Activated T-cell treated with anti-CD3 and anti-CD28 coated beads for 4 hours (primary cell): ENCODE measurements at places on chromosomes 4 and X.

- no peak for DNase-seq
Observed at GRCh38 chr4:120749445-120750151, 172.9 kb downstream of the PRDM5 start.

DNA sequence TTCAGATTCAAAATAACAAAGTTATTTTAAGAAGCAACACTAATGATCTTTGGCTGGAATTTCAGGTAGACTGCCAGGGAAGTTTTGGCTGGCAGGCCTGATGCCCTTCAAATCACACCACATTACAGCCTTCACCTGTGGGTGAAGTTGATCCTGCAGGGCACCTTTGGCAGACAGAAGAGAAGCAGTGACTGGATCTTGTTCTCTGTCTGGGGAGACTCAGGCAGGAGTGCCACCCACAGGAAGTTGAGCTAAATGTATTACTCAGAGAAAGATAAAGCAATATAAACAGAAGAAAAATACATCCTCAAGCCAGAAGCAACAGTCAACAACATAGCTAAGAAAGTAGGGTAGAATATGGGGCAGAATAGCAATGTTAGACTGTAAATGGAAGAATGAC lies 12.8 kb upstream of the CFAP299 start:
- DNase-seq, result no peak

DNA sequence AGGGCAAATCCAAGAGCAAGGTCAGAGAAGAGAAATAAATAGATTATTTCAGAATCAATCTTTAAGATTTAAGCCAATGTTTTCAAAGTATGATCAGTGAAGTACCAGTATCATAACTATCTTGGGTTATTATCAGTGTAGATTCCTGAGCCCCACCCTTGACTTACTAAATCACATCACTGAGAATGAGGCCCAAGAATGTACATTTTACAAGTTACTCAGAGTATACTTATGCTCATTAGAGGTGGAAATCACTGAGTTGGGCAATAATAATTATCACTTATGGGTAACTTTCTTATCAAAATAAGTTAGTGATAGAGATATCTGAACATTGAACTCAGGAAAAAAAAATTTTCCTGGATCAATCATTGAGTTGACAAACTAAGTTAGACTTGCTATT lies 121.6 kb upstream of the NOCT start:
- DNase-seq, result no peak

GRCh38 chr4:94408549-94409374 lies 43.0 kb upstream of the PDLIM5 start:
- no peak for DNase-seq

DNA sequence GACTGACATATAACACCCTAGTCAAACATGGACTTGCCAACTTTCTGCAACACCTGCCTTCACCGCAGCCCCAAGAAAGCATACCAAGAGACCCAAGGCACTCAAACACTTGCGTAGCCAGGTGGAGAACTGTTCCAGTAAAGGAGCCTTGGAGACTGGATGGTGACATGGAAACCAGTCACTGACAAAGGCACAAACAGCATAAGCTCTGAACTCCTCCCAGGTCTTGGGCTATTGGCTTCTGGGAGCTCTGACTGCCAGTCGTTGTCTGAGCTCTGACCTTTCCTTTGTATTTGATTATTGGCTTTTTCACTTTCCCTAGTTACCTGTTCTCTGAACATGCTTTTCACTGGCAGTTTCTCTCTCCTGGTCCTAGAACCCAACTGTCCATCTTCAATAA lies 38.3 kb downstream of the ARAP2 start:
- DNase-seq, result no peak

DNA sequence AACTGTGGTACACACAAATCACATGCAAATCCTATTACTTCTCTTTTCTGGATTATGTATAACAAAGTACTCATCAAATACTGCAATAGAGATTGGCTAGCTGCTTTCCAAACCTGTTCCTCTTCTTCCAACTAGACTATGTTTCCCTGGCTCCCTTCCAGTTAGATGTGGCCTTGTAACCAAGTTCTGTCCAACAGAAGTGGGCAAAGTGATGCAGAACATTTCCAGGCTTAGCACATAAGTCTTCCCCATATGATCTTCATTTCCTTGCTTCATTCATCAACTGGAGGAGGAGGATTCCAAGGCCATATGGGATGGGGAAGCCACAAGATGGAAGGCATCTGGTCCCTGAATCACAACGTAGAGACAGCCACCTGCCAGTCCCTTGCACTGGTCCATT lies 8.0 kb downstream of the SLC9A7 start:
- no peak for DNase-seq

- no peak for DNase-seq
Observed at GRCh38 chr4:152246659-152247058, 289.2 kb downstream of the FBXW7 start.

DNA sequence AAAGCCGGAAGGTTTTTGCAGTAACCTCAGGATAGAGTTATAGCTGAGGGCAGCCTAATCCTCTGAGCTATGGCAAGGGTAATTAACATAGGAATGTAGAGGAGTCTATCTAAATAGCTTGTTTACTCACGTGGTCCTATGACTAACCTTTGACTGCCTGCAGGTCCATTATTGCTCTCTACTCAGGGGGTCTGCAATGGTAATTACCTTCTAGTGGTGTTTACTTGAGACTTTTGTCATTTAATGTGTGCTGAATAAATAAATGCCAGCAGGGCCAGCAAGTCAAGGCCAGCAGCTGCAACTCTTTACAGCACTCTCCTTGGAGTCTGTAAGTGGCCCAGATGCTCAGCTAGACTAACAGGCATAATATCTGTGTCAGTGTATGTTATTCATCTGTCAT lies 212.7 kb upstream of the FMR1 start:
- no peak for DNase-seq

DNA sequence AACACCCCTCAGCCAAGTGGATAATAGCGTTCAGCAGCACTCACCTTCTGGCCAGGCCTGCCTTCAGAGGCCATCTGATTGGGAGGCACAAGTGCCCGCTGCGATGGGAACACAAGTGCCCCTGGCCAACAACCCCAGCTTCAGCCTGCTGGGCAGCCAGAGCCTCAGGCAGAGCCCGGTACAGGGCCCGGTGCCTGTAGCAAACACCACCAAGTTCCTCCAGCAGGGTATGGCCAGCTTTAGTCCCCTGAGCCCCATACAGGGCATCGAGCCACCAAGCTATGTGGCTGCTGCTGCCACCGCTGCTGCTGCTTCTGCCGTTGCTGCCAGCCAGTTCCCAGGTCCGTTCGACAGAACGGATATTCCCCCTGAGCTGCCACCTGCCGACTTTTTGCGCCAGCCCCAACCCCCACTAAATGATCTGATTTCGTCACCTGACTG lies 55.9 kb upstream of the MTM1 start:
- no peak for DNase-seq

DNA sequence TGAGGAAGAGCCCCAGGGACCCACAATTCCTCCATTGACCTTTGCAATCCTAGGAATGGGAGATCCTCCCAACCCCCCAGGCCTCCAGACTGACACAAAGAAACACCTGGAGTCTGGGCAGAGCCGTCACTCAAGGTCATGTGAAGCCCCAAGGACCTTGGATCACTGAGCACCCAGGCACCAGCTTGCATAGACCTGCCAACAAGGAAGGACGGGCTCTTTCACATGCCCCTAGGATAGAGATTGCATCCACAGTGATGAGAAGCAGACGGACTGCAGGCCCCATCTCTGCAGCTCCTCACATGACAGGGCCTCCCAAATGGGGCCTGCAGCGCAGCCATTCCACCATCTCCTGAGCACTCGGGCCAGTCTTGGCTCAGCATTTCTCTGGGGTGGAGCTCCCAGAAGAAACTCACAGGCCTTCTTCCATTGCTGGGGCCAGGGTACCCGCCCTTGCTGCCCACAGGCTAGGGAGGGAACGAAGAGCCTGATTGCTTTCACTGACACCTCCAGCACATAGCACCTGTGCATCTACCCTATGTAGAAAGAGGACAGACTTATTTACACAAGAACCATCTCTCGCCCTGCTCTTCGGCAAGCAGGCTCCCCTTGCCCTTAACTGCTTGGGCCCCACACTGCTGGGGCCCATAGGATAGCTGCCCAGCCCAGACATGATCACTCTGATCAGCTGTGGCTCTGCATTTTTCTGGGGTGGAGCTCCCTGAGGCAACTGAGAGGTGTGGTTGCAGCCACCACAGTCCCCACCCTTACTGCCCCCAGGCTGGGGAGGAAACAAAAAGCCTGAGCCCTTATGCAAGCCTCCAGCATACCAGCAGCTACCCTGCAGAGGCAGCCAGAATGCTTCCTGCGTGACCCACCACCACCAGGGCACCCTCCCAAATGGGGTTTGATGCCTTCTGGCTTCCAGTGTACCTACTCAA lies 185.7 kb upstream of the ZCCHC13 start:
- no peak for DNase-seq

DNA sequence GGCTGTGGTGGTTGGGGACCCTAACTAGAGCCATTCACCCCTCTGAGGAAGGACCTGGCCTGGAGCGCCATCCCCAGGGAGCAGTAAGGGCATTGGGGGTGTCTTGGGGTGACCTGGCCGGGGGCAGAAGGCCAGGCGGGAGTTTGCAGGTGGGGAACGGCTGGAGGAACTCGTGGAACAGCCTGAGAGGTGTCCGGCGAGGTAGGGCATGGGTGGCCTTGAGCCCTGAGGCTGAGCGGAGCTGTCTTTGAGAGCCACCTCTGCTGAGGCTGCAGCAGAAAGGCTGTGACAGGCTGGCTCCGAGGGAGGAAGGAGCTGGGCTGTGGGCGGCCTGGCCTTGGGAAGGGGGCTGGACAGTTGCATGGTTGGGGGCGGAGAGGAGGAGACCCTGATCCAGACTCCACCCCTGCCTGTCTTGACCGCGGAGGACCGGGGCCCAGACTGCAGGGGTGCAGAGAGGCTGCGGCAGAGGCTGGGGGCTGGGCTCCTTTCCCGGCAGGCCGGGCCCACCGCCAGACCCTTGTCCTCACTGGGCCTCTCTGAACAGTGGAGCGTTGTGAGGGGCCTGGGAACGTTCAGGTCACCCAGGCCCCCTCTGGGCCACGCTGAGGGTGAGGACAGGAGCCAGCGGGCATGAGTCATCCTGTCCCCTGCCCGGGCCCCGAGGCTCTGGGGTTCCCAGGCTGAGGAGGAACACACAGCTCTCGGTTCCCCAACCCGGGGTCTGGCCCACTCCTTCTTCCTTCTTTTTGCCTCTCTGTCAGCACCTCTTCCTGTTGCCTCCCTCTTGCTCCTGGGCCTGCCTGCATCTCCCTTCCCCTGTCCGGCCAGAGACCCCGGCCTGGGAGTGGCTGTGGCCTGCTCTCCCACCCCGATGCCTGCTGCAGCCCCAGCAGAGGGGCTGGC lies 8.1 kb downstream of the SH3BP2 start:
- no peak for DNase-seq

DNA sequence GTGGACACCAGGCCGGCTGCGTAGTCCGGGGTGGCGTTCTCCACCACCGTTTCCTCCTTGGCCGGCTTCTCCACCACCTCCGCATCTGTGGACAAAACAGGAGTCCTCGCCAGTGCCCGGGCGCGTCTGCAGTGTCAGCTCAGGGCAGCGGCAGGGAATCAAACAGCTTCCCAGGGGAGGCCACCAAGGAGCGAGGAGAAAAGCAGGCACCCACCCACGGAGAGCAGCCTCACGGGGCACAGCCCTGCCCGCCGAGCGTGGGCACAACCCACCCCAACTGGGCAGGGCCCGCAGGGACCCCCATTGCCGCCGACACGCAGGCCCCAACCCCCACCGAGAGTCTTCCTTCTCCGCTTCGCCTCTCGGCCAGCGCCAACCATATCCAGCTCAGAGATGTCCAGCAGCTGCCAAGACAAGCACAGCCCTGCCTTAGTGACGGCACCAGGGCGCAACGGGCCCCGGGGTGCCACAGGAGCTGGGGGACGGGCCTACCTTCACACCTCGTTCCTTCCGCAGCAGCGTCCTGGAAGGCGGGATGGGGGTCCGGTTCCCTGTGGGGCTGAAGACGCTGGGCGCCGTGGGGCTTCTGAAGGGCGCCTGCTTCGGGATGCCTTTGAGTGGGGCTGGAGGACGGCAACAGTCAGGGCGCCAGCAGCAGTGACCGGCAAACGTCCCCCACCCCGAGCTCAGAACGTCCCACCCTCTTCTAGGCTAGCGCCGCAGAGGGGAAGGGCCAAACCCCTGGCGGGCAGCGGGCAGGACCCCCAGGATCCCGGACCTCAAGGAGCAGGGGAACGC lies 22.8 kb downstream of the NELFA start:
- no peak for DNase-seq
